Left lung (tissue), 14 donors: ENCODE measurements at places on chromosomes 6 and 20. TPM values are rescaled to one million over a fixed set of nuclear protein-coding genes. Genes with fewer than 3 reads are reported as not detected.
A peak's percentile ranks its signal among the peaks of the same experiment; 100 is the strongest.

The RBM38 gene
- 20.0 TPM for total RNA-seq

DNA sequence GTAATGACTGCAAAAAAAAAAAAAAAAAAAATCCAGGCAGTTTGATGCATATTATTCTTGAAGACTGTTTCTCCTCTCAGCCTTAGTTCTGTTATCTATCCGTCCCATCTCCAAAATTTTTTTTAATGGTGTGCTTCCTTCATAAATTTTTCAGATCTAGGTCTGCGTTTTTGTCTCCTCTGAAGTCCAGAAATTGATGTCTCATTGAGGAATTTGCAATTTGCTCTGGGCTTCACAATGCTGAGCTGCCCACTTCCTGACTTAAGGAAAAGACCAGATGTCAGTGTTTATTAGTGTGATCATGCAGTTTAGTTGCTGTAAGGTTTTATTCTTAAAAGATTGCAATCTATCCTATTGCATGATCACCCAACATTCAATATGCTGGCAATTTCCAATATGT is 297.6 kb downstream of the ZNF217 start:
- H3K4me3 ChIP-seq: no peak overlapping the region
- H3K27me3 ChIP-seq: no peaks in the 10 kb centered on the region
- no peak overlapping the region for H3K27ac ChIP-seq
- H3K36me3 ChIP-seq: no peaks in the 10 kb centered on the region

GRCh38 chr20:51481341-51481914 is 61.1 kb downstream of the NFATC2 start:
- H3K27me3 ChIP-seq: no peaks in the 10 kb centered on the region

GRCh38 chr6:163776196-163776905 is 361.8 kb downstream of the QKI start:
- no peaks in the 10 kb centered on the region for H3K4me1 ChIP-seq
- H3K27me3 ChIP-seq: no peaks in the 10 kb centered on the region
- no peaks in the 10 kb centered on the region for H3K36me3 ChIP-seq

- no peak overlapping the region for H3K27ac ChIP-seq
- DNase-seq: no peak
- no peaks in the 10 kb centered on the region for H3K4me1 ChIP-seq
- H3K27me3 ChIP-seq: no peaks in the 10 kb centered on the region
Observed at GRCh38 chr6:46526607-46527006, 35.4 kb upstream of the RCAN2 start.

GRCh38 chr6:37209461-37210205 is 39.7 kb downstream of the PIM1 start:
- DNase-seq: no peak
- no peak overlapping the region for H3K4me3 ChIP-seq

DNA sequence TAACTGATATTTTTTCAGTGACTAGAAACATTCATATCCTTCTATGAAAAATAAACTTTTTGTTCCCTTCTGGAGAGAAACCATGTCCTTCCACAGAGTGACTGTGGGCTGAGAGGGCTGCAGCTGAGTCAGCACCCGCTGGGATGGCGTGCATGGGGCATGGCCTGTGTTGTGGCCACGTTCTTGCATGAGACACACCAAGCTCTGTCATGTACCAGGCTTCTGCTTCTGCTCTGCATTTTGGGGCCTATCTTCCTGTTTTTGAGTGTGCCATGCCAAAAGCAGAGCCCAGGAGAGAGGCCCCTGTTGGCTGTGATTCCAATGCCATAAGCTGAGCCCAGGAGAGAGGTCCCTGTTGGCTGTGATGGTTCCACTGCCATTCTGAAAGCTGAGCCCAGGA is 10.8 kb downstream of the APMAP start:
- no peak overlapping the region for H3K4me3 ChIP-seq
- peaks cover 47% of the 10 kb centered on the region for H3K36me3 ChIP-seq
- peaks cover 65% of the 10 kb centered on the region for H3K4me1 ChIP-seq
- peak overlapping the region; percentile 96 for H3K27ac ChIP-seq
